ENCODE measurements at places on chromosomes 6 and 20. TPM values are rescaled to one million over a fixed set of nuclear protein-coding genes. Genes with fewer than 3 reads are reported as not detected.

DNA sequence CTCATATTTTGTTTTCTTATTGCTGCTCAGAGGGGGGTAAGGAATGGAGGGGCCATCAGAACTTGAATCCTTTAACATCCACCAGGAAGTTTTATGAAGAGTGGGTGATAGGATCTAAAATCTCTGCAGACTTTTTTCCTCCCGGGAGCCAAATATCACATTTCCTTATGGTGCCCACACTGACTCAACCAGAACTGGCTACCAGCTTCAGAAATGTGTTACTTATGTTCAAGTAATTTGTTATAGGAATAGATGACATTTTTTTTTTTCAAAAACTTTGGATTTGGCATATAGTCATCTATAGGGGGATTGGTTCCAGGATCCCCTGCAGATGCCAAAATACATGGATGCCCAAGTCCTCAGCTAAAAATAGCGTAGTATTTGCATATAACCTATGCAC is 18.4 kb downstream of the LHFPL5 start:
- DNase-seq, result no peak

DNA sequence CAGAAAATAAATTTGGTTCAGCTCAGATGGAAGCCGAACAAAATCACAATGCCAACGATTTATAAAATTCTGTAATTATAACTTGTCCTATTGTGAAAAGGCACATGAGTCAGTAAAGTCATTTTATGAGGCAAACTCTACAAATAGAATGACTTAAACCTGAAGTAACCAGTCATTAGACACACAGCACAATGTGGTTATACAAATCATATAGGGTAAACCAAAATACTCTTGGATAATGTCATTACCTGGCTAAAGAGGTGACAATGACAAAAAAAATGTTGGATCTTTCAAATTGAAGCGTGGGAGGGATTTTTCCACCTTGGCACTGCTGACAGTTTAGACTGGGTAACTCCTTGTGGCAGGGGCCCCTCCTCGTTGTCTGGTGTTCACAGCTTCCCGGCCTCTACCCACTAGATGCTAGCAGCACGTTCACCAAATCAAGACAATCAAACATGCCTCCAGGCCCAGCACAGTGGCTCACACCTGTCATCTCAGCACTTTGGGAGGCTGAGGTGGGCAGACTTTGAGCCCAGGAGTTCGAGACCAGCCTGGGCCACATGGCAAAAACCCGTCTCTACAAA is 5.0 kb downstream of the ANKRD60 start:
- DNase-seq, result no peak

C6orf141 gene
- 22.7 TPM for total RNA-seq

DNA sequence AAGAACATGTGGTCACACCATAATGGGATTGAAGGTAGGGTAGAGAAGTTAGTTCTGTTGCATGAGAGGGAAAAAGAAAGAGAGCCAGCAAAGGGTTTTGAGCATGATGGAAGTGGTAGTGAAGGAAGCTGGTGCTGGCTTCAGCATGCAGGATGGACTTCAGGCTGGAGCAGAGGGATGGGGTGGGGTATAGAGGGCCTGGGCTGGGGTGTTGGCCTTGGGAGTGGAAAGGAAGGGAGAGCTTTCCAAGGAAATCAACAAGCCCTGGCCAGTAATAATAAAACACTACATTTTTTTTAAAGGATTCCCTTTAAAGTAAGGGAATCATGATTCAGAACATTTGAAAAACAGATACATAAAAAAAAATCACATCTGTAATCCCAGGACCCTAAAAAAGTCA is 61.2 kb downstream of the LAMA4 start:
- no peak for DNase-seq

DNA sequence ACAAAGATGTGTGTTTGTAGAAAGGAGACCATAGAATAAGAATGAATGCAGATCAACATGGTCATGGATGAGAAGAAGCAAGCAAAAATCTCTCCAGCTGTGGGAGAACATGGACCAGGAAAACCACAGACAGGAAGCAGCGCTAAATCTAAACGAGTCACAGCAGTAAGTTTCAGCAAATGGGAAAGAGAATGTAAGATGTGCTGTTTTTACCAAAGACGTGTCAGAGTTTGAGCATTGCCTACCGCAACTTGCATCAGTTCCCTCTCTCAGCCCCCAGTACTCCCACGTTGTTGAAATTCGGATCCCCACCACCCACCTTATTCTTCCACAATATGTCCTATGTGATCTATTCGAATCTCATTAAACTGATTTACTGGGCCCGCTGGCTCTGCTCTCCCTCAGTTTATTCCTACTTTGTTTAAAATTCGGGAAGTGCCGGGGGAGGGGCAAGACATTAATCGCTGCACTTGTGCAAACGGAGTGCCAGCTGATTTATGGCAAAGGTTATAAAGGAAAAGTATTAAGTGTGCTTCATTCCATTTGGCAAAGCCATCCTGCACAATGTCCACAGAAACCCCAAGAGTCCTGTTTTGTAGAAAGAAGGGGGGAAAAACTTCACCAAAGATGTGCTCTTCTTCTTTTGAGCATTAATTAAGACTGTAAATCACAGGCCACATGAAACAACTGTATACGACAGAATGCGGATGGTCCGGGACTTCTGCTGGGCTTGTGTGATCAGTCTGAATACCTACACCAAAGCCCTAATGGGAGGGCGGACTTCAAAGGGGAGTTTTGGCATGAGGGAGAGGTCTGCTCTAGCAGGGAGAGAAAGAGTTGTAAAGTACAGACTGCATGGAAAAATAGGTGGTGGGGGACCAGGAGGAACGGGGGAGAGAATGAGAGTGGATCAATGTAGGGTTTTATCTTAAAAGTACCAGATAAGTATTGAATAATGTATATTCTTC is 59.1 kb upstream of the PRDM1 start:
- peak; percentile 20 for DNase-seq

DNA sequence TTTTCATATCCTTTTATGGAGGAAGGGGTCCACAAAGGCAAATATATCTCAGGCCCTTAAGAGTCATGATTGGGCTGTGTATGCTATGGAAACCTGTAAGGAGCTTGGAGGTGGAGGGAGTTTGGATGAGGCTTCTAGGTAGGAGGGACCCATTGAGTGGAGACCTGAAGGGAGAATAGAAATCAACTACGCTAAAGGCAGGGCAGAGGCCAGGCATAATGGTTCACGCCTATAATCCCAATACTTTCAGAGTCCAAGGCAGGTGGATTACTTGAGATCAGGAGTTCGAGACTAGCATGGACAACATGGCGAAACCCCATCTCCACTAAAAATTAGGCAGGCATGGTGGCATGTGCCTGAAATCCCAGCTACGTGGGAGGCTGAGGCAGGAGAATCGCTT is 34.4 kb upstream of the ZNF217 start:
- DNase-seq, result no peak

DNA sequence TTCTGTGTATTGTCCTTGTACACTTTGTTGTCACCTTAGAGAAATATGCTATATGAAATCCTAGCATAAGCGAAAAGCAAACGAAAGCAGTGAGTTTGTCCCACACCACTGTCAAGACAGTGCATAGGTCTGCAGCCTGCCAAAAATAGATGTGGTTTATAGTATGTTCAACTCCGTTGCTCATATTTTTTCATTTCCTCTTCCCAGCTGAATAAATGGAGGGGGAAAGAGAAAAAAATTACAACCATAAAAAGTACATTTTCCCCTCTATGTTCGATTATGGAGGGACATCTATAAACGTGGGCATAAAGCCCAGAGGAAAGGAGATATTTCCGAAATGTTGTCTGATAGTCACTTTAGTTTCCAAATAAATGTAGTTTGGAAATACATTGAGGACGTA is 25.8 kb downstream of the PRL start:
- no peak for DNase-seq

- peak; percentile 11 for DNase-seq
These were observed 11.8 kb downstream of the ENPP1 start for GRCh38 chr6:131819572-131820124.

GRCh38 chr20:64067733-64068307 is 4.8 kb downstream of the TCEA2 start:
- DNase-seq, result no peak

DNA sequence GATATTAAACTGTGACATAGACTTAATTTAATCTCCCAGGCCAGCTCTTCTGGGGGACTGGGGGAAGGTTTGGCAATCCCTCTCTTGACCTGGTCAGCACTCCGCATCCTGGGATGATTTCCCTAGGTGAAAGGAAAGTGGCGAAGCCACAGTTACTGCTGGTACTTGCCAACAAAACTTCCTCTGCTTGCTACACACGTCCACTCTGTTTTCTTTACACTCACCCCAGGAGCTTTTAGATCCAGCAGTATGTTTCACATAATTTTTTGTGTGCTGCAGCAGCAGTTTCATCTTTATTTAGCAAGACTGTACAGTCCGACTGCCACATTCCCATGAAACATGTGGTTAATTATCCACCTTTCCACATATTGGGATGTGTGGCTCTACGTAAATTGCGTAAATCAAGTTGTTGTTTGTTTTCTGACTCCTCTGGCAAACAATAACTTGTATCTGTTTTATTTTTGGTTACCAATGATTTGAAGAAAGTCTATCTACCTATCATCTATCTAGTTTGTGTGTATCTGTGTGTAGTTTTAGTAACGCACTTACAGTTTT is 284.0 kb downstream of the PHF3 start:
- no peak for DNase-seq

BPIFA3 gene
- total RNA-seq, result not detected

DNA sequence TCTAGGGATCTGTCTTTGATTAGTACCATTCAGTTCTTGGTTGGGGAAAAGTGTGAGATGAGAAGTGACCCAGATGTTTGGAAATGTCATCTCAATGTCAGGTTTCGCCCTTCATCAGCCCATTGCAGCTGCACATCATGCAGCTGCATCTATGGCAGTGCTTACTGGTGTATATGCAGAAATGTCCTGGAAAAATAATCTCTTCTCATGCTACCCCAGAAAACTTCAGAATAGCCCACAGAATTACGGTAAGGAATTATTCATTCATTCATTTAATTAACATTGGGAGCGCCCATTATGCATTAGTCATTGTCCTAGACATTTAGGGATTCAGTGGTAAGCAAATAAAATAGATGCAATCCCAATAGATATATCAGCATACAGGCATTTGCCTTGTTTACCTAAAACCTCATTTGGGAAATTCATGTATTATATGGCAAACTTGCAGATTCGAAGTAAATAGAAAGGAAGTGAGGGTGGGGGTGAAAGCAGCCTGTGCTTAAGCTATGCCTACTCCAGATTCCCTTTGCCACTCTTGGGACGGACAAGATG is 89.2 kb downstream of the PDE7B start:
- DNase-seq, result no peak

GRCh38 chr20:10641893-10642292 is 31.9 kb downstream of the JAG1 start:
- DNase-seq, result no peak

ZC2HC1B gene
- not detected for total RNA-seq

PRR18 gene
- total RNA-seq, result 0.09 TPM

DNA sequence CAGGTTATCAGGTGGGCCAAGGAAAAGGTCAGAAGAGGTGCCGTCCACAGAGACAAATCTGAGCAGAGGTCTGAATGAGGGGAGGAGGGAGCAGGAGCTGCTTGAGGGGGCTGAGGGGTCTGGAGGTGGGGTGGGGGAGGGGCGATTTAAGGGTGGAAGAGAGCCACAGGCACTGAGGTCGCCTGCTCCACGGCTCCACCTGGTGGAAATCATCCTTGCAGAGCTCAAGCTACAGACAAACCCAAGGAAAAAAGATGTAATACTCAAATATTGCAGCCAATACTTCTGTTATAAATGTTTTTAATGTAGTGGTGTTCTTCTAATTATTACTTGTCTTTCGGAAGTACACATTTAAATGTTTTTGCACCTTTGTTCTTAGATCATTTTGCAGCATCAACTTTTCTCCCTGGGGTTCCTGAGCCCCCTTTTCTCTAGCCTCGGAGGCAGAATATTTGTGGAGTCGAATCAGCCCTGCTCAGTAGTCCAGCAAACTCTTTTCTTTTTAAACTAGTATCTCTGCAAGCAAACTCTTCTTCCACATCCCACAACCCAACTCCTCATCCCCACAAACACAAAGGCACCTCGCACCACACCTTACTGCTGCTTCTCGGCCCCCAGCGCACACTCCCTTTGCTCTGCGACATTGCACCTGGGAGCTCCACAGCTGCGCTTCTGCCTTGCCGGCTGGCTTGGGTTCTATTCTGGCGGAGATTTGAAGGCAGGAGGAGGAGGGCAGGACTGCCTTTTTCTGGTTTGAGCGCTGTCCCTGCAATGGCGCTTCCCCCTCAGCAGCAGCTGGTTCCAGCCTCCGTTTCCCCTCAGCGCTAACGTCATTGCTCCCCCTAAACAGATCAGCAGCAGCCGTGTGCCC is 51.0 kb upstream of the TFAP2A start:
- peak; percentile 36 for DNase-seq

- no peak for DNase-seq
These were observed 164.4 kb downstream of the TMEM242 start for GRCh38 chr6:157158897-157159296.

GRCh38 chr6:44074439-44074812 is 52.8 kb downstream of the MRPL14 start:
- peak; percentile 83 for DNase-seq

DNA sequence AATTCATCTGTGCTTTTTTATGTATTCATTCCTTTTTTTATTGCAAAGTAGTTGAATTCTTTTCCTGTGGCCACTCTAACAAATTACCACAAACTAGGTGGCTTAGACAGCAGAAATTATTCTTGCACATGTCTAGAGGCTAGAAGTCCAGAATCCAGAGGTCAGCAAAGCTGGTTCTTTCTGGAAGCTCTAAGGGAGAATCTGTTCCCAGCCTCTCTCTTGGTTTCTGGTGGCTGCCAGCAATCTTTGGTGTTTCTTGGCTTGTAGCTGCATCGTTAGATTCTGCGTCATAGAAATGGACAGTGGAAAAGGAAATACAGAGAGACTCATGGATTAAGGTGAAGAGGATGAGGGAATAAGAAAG is 39.3 kb downstream of the GSTA2 start:
- peak; percentile 75 for DNase-seq

FABP7 gene
- total RNA-seq, result not detected

OR5V1 gene
- total RNA-seq, result not detected

GRCh38 chr6:109235481-109236038 is 140.3 kb downstream of the CEP57L1 start:
- no peak for DNase-seq

DNA sequence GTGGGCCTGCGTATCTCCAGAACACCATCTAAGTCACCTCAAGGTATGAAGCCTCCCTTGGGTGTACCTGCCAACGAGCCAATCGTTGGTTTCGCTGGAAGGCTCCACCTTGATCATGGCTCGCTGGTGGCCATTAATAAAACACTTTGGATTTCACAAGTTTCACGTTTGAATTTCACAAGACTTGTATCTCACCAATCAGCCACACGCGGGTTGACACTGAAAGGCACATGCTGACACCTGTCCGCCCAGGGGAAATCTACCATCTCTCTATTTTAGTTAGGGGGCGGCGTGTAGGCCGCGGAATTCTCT is 586 bp upstream of the HMGA1 start:
- DNase-seq, result no peak

- DNase-seq, result no peak
These were observed 97.5 kb downstream of the DLL1 start for GRCh38 chr6:170193326-170193821.

- DNase-seq, result no peak
These were observed 177.2 kb downstream of the TSHZ2 start for GRCh38 chr20:53149148-53149889.

BMP6 gene
- total RNA-seq, result 1.2 TPM

PRKN gene
- 1.3 TPM for total RNA-seq

Data from mammary epithelial cell (primary cell).